ENCODE measurements at places on chromosomes 2 and 18. TPM values are rescaled to one million over a fixed set of nuclear protein-coding genes. Genes with fewer than 3 reads are reported as not detected.

- H3K27ac ChIP-seq, result peak within 1 kb of the TSS; percentile 99
- peaks cover 30% of the 10 kb centered on the region for H3K4me1 ChIP-seq
- DNase-seq, result peak; percentile 52
- H3K27me3 ChIP-seq, result no peaks in the 10 kb centered on the region
- peaks cover 11% of the 10 kb centered on the region for H3K36me3 ChIP-seq
- peak within 1 kb of the TSS; percentile 95 for H3K4me3 ChIP-seq
These were observed at the start of gene ABHD3 for GRCh38 chr18:21704603-21705364. ABHD3 (minus strand) TSS chr18:21704774; CDS start chr18:21704665, 109 bp downstream.

DNA sequence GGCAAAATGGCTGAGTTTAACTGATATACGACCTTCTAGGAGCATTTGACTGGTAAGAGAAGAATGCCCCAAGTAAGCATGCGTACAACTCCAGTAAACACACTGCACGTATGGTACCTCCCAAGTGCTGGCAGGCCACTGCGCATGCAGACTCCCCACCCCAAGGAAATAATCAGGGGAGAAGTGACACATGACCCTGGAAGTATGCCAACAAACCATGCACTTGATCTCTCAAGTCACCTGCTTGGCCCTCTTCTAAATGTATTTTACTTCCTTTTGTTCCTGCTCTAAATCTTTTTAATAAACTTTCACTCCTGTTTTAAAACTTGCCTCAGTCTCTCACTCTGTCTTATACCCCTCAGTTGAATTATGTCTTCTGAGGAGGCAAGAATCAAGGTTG, 129.8 kb upstream of the COL5A2 start:
- H3K27me3 ChIP-seq, result no peaks in the 10 kb centered on the region
- H3K4me1 ChIP-seq, result no peaks in the 10 kb centered on the region
- no peak for DNase-seq

DNA sequence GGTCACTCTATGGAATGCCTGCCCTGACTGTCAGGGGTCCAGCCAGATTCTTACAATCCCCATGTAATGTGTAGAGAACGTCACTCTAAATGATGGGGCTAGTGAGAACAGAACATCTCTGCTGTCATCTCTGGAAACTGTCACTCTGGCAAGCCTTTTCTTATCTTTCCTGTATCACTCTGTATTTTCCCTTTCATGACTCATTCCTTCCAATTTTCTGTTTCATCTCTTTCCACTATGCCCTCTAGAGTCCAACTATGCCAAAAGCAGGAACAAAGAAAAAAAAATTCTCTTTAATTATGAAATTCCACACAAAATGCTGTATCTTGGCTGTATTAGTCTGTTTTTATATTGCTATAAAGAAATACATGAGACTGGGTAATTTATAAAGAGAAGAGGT, 608.8 kb downstream of the ADCYAP1 start:
- H3K27me3 ChIP-seq, result no peaks in the 10 kb centered on the region
- no peak overlapping the region for H3K4me3 ChIP-seq
- H3K27ac ChIP-seq, result no peak overlapping the region
- no peak for DNase-seq
- H3K4me1 ChIP-seq, result no peaks in the 10 kb centered on the region

The CDH19 gene
- total RNA-seq, result 3.6 TPM

GRCh38 chr2:25042321-25043240, 705 bp downstream of the EFR3B start:
- no peaks in the 10 kb centered on the region for H3K27me3 ChIP-seq
- H3K4me3 ChIP-seq, result peak overlapping the region; percentile 75
- peak overlapping the region; percentile 48 for H3K27ac ChIP-seq
- DNase-seq, result no peak
- peaks cover 14% of the 10 kb centered on the region for H3K4me1 ChIP-seq

The SATB2 gene
- 0.91 TPM for total RNA-seq

DNA sequence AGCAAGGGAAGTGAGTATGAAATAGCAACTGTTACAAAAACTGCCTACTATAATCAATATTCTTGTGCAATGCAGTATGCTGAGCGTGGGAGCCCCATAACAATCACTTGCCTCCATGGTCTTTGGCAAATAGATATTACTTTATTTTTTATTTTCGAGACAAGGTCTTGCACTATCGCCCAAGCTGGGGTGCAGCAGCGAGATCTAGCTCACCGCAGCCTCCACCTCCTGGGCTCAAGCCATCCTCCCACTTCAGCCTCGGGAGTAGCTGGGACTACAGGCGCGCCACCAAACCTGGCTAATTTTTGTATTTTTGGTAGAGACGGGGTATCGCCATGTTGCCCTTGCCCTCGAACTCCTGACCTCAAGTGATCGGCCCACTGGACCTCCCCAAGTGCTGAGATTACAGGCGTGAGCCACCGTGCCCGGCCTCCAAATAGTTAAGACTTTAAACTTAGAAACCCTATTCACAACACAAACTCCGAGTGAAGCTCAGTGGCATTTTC, 1.2 kb upstream of the CCNT2 start:
- no peaks in the 10 kb centered on the region for H3K36me3 ChIP-seq
- DNase-seq, result no peak
- H3K4me1 ChIP-seq, result peaks cover 21% of the 10 kb centered on the region
- H3K4me3 ChIP-seq, result peak overlapping the region; percentile 96

GRCh38 chr2:71511776-71512175, 58.4 kb downstream of the DYSF start:
- DNase-seq, result no peak
- H3K27ac ChIP-seq, result no peak overlapping the region
- no peaks in the 10 kb centered on the region for H3K4me1 ChIP-seq
- H3K4me3 ChIP-seq, result no peak overlapping the region
- H3K27me3 ChIP-seq, result no peaks in the 10 kb centered on the region

The DSC1 gene
- total RNA-seq, result 0.49 TPM

GRCh38 chr2:43467891-43468290, 127.9 kb downstream of the THADA start:
- H3K4me1 ChIP-seq, result peaks cover 23% of the 10 kb centered on the region
- DNase-seq, result no peak
- no peaks in the 10 kb centered on the region for H3K27me3 ChIP-seq
- H3K27ac ChIP-seq, result peak overlapping the region; percentile 74
- H3K36me3 ChIP-seq, result peaks cover 9% of the 10 kb centered on the region
- H3K4me3 ChIP-seq, result no peak overlapping the region

DNA sequence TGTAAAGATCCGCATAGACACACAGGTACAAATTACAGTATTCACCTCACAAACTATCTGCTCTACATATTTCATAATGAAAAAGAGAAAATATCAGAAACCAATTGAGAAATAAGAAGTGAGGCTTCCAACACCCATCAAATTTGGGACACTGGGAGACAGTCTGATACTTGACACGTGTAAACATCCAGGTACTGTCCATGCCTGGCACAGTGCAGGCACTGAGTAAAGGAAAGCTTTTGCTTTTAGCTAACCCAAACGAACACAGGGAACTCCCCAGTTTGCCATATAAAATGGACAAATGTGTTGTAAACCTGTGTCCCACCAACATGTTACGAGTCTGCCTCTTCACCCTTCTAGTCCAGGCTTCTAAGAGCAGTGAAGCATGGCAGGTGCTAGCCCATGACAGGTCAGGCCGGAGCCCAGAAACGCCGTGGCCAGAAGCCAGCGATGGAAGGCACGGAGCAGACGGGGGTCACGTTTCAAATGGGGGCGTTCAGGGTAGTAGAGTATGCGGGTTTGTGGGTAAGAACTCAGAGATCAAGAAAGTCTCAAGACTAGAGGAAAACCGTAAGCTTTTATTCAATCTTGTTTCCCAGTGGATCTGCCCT, 27.0 kb downstream of the CDH2 start:
- no peaks in the 10 kb centered on the region for H3K4me1 ChIP-seq
- H3K4me3 ChIP-seq, result no peak overlapping the region
- DNase-seq, result no peak
- H3K36me3 ChIP-seq, result no peaks in the 10 kb centered on the region

GRCh38 chr2:86157009-86157556, 38.2 kb downstream of the IMMT start:
- H3K4me1 ChIP-seq, result no peaks in the 10 kb centered on the region
- H3K36me3 ChIP-seq, result peaks cover 10% of the 10 kb centered on the region
- no peak overlapping the region for H3K27ac ChIP-seq

DNA sequence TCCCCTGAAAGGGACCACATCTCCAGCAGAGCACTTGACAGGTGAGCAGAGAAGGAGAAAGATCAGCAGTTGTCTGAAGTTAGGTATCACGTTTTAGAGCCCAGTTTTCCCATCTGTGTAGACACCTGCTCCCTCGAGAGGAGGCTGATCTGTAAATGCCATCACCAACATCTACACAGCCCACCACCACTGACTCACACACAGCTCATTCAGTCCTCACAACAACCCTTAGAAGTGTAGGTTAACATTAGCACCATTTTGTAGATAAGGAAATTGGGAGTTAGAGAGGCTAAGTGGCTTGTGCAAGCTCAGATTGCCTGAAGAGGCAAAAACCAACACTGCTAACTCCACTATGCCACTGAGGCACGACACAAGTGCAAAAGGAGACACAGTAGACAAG, 37.2 kb upstream of the STAT1 start:
- H3K4me3 ChIP-seq, result no peak overlapping the region
- no peaks in the 10 kb centered on the region for H3K36me3 ChIP-seq
- H3K27me3 ChIP-seq, result peaks cover 13% of the 10 kb centered on the region
- H3K27ac ChIP-seq, result no peak overlapping the region
- peaks cover 7% of the 10 kb centered on the region for H3K4me1 ChIP-seq

The OTOS gene
- not detected for total RNA-seq

DNA sequence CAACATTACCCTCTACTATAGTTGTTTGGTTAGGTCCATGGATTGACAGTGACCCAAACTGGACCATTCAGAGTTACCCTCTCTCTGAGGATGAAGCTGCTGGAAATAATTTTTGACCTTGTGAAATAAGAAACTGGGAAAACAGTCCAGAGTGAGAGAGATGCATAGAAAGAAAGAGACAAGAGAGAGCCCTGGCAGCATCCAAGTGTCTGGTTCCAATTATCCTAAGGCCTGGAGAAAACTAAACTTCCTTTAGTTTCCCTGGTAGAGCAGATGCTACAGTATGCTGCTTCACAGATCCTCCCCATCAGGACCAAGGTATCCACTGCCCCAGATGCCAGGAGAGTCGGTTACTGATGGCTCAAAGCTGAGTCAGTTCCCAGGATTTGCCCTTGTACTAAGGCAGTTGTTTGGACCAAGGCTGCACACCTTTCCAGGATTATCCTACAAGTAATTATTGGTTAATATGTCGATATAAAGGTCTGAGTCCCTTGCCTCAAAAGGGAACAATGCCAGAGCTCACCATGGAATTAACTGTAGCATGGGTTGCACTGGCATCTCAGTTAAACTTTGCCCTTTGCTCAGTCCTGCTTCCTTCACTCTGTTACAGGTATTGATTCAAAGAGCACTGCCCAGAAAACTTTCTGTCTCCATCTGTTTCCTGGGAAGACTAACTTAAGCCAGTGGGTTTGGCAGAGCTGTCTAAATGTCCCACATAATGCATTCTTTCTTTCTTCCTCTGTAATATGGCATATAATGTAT, 14.6 kb upstream of the CHN1 start:
- H3K27me3 ChIP-seq, result no peaks in the 10 kb centered on the region
- H3K4me3 ChIP-seq, result no peak overlapping the region
- DNase-seq, result no peak
- no peaks in the 10 kb centered on the region for H3K4me1 ChIP-seq

GRCh38 chr18:31325051-31325450, 7.1 kb downstream of the DSG1 start:
- H3K27me3 ChIP-seq, result no peaks in the 10 kb centered on the region
- no peak for DNase-seq
- no peaks in the 10 kb centered on the region for H3K4me1 ChIP-seq
- no peaks in the 10 kb centered on the region for H3K36me3 ChIP-seq
- H3K4me3 ChIP-seq, result no peak overlapping the region

DNA sequence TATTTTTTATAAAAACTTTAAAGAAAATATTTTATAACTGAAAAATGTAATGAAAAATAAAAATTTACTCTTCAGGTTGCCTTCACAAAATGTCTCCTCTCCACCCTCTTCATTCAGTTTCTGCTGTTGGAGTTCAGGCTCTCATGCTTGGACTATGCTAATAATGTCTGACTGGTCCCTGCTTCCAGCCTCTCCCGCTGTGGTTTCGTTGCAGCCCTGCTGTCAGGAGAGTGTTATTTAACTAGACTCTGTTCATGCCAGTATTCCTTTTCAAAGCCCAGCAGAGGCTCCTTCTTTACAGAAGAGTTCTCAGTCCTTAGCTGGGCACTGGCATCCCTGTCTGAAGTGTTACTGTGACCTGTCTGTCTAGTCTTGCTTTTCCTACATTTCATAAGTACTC, 40.4 kb downstream of the CLIP4 start:
- H3K4me3 ChIP-seq, result no peak overlapping the region
- H3K27me3 ChIP-seq, result no peaks in the 10 kb centered on the region
- DNase-seq, result no peak

GRCh38 chr18:61842146-61842545, 50.7 kb downstream of the RNF152 start:
- no peaks in the 10 kb centered on the region for H3K27me3 ChIP-seq
- no peaks in the 10 kb centered on the region for H3K36me3 ChIP-seq
- no peak for DNase-seq
- H3K4me3 ChIP-seq, result no peak overlapping the region

DNA sequence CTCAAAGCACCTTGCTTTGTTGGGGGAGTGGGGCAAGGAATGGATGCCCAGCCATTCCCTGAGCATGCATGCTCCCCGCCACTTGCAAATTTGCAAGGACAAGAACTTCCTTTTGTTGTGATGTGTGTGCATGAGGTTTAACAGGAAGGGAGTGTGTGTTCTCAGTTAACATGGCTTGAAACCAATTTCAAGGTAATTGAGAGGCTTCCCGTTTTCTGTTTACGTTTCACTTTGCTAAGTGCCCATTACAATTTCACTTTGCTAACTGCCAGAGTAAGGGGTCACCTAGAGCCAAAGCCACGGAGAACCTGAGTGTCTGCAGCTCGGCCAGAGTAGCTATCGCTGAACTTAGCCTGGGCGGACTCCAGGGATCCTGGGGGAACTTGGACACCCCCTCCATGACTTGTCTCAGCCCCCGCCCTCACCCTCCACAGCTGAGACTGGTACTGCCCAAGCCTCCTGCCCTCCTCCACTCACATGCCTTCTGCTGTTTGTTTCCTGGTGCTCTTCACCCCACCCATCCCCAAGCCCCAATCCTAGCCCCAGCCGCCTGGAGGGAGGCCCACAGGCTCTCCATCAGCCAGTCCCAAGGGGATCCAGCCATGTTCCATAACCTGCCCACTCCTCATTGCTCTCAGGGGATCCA, 53.6 kb upstream of the LAPTM4A start:
- peaks cover 10% of the 10 kb centered on the region for H3K27me3 ChIP-seq
- H3K27ac ChIP-seq, result no peak overlapping the region
- no peaks in the 10 kb centered on the region for H3K36me3 ChIP-seq
- no peak for DNase-seq
- no peak overlapping the region for H3K4me3 ChIP-seq
- peaks cover 11% of the 10 kb centered on the region for H3K4me1 ChIP-seq

GRCh38 chr2:55718165-55719008, 24.7 kb upstream of the PNPT1 start:
- H3K4me3 ChIP-seq, result no peak overlapping the region
- no peak for DNase-seq
- H3K4me1 ChIP-seq, result no peaks in the 10 kb centered on the region

GRCh38 chr2:19895535-19895934, 6.2 kb downstream of the TTC32 start:
- H3K27me3 ChIP-seq, result no peaks in the 10 kb centered on the region
- H3K27ac ChIP-seq, result no peak overlapping the region
- no peaks in the 10 kb centered on the region for H3K36me3 ChIP-seq
- H3K4me3 ChIP-seq, result no peak overlapping the region
- peaks cover 26% of the 10 kb centered on the region for H3K4me1 ChIP-seq
